ENCODE measurements at places on chromosomes 6 and 20.

DNA sequence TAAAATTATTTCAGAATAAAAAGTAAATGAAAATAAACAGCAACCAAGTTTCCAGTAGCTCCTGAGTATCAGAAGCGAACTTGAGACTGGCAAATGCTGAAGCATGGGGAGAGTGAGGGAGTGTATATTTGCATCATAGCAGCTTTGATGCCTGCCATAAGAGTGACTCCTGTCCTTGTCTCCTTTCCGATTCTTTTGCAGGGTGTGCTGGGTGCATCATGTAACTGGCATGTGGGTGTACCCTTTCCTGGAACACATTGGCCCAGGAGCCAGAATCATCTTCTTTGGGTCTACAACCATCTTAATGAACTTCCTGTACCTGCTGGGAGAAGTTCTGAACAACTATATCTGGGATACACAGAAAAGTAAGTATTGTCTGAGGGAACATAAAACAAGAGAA is 117.4 kb downstream of the ADAT2 start:
- DNase-seq, result no peak

DNA sequence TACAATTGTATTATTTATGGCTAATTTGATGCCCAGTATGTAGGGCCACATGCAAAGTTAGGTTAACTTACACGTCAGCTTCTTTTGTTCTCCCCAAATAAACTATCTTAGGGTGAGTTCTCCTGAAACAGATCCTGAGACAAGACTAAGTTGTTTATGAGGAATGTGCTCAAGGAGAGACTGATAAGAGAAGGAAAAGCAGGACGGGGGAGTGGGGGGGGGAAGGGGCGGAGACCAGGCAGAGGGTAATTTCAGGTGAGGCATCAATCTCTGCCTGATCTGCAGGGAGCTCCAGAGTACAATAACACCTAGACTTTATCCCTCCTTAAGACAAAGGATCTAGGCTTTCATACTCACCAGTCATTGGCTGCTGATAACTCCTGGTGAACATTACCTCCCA is 220.6 kb upstream of the BTBD3 start:
- no peak for DNase-seq

- no peak for DNase-seq
Measured at GRCh38 chr6:55866128-55866527, 9.3 kb downstream of the BMP5 start.

GRCh38 chr20:21554985-21555384 is 41.1 kb upstream of the NKX2-2 start:
- DNase-seq, result no peak

- peak; percentile 38 for DNase-seq
Measured at GRCh38 chr20:32535953-32536823, 48.9 kb downstream of the NOL4L start.

All from stimulated activated CD8-positive, alpha-beta memory T cell treated with anti-CD3 and anti-CD28 coated beads, Interleukin-7, amount 100 ng/mL, for 4 hours (primary cell).